ENCODE measurements at places on chromosomes 7 and 10.

GRCh38 chr7:149883452-149883861 is 9.7 kb downstream of the ATP6V0E2 start:
- DNase-seq, result no peak

GRCh38 chr10:103672345-103672744 is 178.8 kb downstream of the NEURL1 start:
- no peak for DNase-seq

- no peak for DNase-seq
Measured at GRCh38 chr10:6607778-6608177, 27.7 kb upstream of the PRKCQ start.

DNA sequence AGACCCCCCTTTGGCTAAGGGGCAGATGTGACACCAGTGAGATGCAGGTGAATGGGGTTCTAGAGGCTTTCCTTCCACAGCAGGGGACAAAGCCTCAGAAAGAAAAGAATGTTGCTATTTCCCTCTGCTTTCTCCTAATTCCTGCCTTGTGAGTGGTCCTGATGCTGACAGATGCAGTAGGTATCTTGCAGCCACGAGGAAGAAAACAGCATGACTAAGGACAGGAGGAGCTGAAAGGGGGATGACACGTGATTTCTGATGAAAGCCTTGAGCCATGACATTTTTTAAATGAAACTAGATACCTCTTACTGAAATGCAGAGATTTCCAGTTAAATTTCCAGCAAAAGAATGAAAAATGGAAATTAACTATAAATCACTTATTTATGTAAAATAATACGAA is 92.4 kb downstream of the C1GALT1 start:
- DNase-seq, result no peak

- DNase-seq, result no peak
Measured at GRCh38 chr7:87058744-87059524, 520 bp downstream of the ELAPOR2 start.

DNA sequence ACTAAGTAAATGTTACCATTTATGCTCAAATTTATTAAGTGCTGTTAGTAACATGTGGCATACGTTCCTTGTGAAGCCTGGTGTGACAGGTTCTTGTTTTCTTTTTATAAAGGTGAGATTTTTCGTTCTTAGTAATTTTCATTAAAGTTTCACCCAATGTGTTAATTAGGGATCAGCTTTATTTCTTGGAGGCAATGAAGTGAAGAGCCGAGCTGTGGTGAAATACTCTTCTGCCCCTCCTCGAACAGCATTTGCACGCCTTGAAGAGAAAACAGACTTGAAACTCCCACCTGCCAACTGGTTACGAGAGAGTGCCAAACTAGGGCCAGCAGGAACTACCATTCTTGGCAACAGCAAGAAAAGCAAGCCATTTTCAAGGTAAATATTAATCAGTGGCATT is 1.5 kb downstream of the EDRF1 start:
- DNase-seq, result no peak

GRCh38 chr10:73812657-73813056 is 1.3 kb upstream of the NDST2 start:
- no peak for DNase-seq

- no peak for DNase-seq
Measured at GRCh38 chr7:3109311-3109915, 65.7 kb upstream of the CARD11 start.

- no peak for DNase-seq
Measured at GRCh38 chr7:51927738-51928137, 611.1 kb upstream of the COBL start.

- no peak for DNase-seq
Measured at GRCh38 chr10:2618690-2619089, 448.7 kb upstream of the PFKP start.

DNA sequence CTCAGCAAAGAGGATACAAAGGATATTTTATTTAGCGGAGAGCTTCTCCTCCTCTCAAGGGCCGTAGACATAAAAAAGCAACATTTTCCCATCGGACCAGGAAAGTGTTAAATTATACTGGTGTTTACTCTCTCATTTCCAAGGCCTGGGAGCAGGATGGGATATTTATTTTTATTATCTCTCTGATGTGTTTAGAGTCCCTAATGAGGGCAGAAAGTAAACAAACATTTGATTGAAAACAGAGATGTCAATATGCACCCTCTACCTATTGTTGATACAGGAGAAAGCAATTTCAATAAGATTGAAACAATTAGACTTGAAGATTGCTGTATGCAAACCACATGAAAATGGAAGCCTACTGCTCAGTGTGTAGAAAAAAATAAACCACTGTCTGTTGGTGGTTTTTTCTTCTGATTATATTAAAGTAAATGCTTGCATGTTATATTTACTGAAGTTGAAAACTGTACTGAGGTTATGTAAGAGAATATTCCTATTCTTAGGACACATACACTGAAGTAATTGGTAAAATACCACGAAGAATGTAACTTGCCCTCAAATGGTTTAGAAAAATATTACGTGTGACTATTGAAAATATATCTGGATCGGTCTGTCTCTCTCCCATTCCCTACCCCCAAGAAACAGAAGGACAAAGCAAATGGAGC is 59.3 kb downstream of the ATXN7L1 start:
- no peak for DNase-seq

DNA sequence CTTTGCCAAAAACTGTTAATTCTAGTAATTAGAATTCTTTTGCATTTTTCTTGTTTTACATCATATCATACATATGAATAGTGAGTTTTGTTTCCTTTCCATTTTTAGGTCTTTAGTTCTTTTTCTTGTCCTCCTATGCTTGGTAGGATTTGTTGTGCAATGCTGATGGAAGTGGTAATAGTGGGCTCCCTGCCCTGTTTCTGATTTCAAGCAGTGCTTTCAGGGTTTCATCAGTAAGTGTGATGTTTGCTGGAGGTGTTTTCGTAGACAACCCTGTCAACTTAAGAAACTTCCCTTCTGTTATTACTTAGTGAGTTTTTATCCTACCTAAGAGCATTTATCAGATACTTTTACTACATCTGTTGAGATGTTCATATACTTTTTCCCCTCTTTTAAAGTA is 50.5 kb downstream of the CSGALNACT2 start:
- peak; percentile 70 for DNase-seq

DNA sequence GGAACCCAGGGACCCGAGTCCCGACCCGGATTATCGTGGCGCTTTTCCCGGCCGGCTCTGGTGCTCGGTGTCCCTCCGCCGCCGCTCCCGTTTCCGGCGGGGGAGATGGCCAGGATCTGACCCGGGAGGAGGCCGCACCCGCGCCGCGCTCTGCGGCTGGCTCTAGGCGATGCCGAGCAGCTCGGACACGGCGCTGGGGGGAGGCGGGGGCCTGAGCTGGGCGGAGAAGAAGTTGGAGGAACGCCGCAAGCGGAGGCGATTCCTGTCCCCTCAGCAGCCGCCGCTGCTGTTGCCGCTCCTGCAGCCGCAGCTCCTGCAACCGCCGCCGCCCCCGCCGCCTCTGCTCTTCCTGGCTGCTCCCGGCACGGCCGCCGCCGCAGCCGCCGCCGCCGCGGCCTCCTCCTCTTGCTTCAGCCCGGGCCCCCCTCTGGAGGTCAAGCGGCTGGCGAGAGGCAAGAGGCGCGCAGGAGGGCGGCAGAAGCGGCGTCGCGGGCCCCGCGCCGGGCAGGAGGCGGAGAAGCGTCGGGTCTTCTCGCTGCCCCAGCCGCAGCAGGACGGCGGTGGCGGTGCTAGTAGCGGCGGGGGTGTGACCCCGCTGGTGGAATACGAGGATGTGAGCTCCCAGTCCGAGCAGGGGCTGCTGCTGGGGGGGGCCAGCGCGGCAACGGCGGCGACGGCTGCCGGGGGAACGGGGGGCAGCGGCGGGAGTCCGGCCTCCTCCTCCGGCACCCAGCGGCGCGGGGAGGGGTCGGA is 593 bp downstream of the CDK13 start:
- no peak for DNase-seq

GRCh38 chr10:11212288-11213085 is 194.8 kb downstream of the CELF2 start:
- DNase-seq, result no peak

DNA sequence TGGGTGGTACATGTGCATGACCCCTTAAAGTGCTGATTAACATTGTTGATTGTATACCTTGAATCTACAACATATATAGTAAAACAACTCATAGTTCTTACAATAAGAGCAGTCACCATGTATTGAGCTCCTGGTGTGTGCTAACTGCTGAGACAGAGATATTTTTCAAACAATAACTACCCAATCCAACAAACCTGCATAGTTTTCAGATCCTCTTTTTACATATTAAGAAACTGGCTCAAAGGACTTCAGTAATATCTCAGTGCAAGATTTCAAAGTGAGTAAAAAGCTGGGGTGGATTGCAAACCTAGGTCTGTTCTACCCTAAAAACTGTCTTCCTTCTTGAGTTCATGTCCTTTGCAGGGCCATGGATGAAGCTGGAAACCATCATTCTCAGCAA is 272.2 kb downstream of the SNX13 start:
- DNase-seq, result no peak

DNA sequence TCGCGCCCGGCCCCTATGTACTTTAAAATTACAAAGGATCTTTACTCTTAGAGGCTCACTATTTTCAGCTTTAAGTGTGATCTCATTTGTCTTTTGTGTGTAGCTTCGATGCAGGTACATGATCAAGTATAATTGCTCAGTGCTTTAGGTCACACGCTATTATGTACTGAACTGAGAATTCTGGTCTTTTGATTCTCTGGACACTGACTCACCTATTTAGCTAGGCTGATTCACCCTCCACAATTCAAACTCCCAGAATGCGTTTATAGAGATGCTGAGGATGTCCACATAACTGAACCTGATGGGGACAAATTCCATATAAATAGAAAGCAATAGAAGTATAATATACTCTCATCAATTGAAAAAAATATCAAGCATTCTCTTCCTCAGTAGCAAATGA is 57.8 kb downstream of the PRKCQ start:
- DNase-seq, result no peak

DNA sequence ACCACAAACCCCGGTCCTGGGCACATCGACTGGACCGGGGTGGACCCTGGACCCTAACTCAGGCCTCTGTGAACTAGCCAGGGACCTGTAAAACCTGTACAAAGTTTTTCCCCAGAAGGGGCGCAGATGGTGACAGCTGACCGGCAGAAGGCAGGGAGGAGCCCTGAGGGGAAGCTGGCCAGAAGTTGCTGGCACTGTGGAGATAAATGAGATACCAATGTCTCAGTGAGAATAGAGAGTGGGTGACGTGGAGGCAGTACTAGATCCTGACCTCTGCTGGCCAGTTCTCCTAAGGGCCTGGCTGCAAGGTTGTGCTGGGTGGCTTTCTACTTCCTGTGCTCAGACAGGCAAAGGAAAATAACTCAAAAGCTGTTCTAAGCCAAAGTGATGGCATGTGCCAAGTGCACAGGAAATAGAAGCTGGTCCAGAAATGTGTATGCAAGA is 10.6 kb upstream of the TSPAN14 start:
- DNase-seq, result no peak

Measured in AG09309 (cell line).